Stimulated activated CD4-positive, alpha-beta T cell treated with anti-CD3 and anti-CD28 coated beads, Interleukin-4, amount 100 ng/mL, for 1 hour (primary cell): ENCODE measurements at places on chromosomes 7 and 10.

DNA sequence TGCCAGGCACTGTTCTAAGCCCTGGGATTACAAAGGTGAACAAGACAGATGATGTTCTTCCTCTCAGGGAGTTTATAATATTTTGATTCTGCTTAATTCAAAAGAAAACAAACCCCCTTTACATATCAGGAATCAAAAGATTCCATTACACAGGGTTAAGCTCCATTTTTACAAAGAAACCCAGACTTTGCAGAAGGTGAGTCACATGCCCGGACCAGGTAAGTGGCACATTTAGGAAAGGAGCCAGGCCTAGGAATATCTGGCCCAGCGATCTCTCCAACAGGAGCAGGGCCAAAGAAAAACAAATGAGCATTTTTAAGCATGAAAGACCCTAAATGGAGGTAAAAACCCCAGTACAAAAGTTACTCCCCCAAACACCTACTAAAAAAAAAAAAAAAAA, 1.1 kb downstream of the STN1 start:
- DNase-seq, result no peak

DNA sequence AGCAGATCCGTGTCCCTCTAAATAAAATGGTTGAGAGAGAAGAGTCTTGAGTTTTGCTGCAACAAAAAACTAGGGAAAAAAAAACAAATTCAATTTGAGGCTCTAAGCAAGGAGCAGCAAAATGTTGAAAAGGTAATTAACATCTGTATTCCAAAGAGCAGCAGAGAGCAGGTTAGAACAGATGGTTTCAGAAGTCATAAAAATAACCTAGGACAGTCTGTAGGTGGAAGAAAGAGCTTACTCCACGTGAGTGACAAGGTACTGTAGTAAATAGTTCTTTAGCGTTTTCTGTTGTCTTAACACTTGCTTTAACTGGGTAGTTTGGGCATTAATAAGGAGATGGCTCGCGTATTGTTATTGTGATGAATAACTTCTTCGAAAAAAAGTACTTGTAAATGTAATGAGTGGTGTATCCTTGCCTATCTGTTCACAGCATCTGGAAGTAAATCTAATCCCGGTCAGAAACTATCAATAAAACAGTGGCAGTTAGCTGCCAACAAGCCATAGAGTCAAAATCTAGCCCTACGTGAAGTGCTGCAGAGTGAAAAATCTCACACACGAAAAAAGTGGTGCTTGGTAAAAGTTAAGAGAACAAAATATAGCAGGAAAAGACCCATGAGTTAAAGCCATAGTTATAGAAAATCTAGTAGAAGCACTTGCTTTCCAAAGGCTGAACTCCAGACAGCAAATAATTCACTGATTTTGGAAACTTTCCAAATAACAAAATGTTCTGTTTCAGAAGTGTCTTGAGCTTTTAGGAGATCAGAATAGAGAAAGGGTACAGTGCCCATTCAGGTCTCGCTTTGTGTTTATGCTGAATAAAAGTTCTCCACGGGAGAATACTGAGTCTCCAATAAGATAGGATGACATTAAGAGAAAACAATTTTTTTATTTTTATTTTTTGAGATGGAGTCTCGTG, 49.3 kb upstream of the PARD3 start:
- DNase-seq, result no peak

- DNase-seq, result no peak
Observed at GRCh38 chr10:124081547-124082140, 11.8 kb downstream of the CHST15 start.

- no peak for DNase-seq
Observed at GRCh38 chr10:62178568-62178967, 90.1 kb downstream of the RTKN2 start.

DNA sequence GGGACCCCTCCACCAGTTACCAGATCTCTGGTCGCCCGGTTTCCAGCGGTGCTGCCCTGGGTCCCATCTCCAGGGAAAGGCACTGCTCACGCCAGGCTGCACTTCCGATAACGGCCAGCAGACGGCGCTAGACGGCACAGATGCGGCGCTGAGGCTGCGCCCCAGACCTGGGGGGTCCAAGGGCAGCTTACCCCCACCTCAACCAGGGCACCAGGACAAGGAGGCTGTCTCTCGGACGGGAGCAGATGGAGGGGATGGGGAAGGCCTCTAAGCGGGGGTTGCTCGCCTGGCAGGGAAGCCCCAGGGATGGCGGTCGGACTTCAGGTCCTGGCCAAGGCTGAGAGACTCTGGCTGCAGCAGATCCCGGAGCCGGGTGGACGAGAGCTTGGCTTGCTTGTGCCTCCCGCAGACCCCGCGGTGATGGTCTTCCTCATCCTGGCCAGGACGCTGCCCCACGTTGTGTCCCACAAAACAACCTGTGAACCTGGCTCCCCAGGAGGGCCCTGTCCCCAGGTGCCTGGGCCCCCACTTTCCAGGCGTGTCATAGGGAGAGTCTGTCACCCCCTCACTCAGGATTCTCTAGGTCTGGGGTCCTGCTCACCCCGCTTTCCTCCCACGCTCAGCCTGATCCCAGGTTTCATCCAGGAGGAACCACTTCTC, 23.9 kb upstream of the ZNF716 start:
- DNase-seq, result no peak

GRCh38 chr7:107964510-107964909, 38.5 kb downstream of the LAMB1 start:
- no peak for DNase-seq
